ENCODE measurements at places on chromosomes 11 and 22. TPM values are rescaled to one million over a fixed set of nuclear protein-coding genes. Genes with fewer than 3 reads are reported as not detected.

- DNase-seq: no peak
Observed at GRCh38 chr11:27524155-27524554, 17.6 kb upstream of the LIN7C start.

DNA sequence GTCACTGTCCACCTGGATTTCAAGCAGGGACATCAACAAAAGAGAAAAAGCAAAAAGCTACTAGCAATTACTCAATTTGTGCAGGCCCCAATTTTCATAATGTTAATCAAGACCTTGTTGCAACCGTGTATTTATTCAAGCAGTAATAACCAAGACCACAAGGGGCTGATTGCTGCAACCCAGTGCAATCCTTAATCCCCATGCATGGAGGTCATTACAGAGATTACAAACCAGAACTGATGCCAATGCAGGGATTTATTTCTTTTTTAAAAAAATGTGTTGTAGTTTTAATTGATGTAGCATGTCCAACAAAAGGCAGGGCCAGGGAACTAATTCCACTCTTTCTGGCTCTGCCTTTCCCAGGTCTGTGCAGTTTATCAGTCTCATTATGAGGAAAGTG lies 18.4 kb downstream of the TECTA start:
- DNase-seq: no peak

GRCh38 chr22:35140879-35141745 lies 75.2 kb downstream of the ISX start:
- DNase-seq: no peak

GRCh38 chr11:102615077-102615893 lies 9.8 kb downstream of the MMP20 start:
- no peak for DNase-seq

DNA sequence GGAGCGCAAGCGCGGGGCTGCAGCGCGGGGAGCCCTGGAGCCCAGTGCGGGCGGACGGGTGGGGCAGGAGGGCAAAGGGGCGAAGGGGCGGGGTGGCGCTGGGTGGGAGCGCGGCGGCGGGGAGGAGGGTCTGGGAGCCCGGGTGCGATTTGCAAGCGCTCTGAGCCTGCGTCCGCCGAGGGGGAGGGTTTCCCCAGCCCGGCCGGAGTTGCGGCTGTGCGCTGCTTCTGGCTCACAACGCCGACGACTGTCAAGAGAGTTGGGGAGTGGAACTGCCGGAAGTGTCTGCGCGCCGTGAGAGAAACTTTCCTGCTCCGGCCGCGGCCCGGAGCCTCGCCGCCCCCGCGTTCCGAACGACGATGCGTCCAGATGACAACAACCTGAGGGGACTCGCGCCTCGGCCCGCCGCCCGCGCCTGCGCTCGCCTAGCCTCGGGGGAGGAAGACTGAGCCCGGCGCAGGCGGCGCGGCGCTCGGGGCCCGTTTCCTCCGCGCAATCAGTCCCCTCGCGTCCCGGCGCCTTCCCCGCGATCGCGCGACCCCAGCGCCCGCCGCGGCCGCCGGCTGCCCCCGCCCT lies at the start of gene ARHGAP42:
ARHGAP42 (plus strand) TSS at position 235 of the 576 bp plus-strand sequence. CDS start 391 bp downstream, outside the sequence.
- DNase-seq: peak; percentile 86

GRCh38 chr22:22408731-22409696 lies 99.5 kb downstream of the ZNF280B start:
- DNase-seq: no peak

DNA sequence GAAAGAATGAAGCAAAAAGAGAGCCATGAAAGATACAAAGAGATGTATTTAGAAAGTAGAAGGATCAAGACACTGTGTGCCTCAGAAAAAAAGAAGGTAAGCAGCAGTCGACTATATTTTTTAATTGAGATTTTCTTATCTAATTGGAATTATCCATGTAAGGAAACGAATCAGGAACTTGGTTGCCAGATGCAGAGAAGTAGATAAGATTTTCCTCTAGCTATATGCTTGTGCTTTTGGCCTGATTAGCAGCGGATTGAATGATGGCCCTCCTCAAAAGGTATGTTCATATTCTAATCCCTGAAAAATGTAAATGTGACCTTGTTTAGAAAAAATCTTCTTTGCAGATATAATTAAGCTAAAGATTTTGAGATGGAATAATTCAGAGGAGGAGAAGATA lies 43.9 kb upstream of the CARD18 start:
- DNase-seq: no peak

GRCh38 chr11:104380358-104380757 lies 216.4 kb upstream of the PDGFD start:
- no peak for DNase-seq

DNA sequence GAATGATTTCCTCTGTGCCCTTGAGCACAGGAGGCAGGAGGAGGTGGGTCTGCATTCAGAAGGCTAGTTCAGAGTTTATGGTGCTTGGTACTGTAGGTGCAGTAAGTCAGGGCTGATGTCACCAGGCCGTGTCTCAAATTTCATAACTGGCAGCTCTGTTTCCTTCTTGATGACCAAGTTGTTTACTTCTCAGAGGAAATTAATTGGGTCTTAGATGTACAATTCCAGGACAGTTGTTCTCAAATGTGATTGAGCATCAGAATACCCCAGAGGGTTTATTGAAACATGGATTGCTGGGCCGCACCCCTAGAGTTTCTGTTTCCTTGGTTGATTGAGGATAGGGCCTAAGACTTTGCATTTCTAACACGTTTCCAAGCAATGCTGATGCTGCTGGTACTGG lies 6.2 kb downstream of the AMOTL1 start:
- DNase-seq: no peak

DNA sequence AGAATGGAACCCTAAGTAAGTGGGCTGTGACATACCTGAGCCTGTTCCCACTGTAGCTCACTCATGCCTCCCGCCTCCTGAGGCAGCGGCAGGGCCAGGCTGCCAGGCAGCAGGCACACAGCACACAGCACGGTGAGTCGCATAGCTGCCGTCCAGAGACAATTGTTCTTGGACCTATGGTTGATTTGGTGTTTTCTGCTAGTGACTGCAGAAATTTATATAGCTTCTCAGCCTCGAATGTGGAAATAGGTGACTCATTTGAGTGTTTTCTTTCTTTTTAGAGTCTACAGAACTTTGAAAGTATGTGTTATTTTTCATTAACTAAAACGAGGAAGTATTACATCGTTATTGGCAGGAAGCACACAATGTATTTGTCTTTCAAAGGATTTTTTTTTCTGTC lies at the start of gene MMP7:
MMP7 (minus strand) TSS at position 190 of the 400 bp plus-strand sequence; CDS start at position 143, 47 bp downstream.
- no peak for DNase-seq

- DNase-seq: no peak
Observed at GRCh38 chr11:2591805-2592204, 108.0 kb downstream of the KCNQ1OT1 start.

DNA sequence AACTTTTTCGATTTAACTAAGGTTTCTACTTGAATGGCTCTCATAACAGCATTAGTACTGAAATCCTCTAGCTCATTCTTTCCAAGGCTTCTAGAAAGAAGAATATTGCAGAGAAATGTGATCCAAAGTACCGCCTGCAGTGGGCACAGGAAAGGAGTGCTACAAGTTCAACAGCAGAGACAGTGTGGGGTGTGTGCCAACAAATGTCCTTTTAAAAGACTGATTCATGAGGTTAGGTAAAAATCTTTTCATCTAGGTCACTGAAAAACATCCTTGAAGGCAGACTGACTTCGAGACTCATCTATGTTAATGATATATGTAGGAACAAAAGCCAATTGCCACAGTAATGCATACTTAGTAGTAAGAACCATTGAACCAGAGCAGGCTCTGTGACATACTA lies 349.1 kb upstream of the PITPNB start:
- no peak for DNase-seq

GRCh38 chr11:78630561-78631303 lies 56.1 kb upstream of the NARS2 start:
- no peak for DNase-seq

DNA sequence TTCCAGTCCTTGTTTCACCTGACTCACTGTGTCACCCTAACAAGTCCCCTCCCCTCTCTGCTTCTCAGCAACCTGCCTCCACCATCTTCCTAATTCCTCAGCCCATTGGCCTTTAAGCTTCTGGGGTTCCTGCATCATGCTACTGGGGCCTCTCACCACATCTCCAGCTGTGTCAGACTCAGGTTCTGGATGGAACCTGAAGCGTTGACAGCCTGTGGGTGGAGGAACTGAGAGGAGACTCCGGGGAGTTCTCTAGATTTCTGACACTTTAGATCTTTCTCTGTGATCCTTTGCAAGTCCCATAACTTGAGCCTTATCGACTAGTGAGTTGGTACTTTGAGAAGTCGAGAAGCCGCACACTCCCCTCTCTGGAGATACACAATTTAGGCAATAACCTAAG lies 11.6 kb upstream of the SLC5A1 start:
- DNase-seq: no peak

DNA sequence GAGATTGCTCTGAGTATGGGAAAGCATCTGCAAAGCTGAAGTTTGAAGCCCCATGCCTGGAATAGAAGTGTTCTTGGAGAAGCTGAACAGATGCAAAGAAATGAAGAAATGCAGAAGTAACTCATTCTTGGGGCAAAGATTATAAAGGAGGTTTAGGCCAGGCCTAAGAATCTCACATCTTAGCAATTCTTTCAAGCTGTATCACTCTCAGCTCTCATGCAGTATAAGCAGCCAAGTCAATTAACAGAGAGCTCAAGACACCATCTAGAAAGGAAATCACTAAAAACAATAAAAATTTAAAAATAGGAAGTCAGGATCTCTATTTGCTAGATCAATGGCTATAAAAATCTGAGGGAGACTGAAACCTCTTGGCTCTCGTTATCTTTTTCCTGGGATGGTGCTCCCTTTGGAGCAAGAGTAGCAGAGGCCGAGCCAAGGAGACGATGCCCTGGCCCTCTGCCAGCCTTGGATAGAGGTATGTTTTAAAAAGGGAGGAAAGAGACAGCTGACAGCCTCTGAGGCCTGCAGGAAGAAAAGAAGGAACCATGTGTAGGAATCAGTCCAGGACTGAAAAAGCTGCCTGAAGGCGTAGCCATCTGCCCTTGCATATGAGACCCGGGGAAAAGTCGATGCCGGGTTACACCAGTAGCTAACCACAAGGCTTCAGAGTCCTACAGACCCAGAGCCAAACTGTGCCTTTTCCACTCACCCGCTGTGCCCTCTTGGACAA lies 229.8 kb downstream of the BLID start:
- DNase-seq: no peak

GRCh38 chr11:5923427-5923776 lies 18.6 kb upstream of the OR56A3 start:
- DNase-seq: no peak

DNA sequence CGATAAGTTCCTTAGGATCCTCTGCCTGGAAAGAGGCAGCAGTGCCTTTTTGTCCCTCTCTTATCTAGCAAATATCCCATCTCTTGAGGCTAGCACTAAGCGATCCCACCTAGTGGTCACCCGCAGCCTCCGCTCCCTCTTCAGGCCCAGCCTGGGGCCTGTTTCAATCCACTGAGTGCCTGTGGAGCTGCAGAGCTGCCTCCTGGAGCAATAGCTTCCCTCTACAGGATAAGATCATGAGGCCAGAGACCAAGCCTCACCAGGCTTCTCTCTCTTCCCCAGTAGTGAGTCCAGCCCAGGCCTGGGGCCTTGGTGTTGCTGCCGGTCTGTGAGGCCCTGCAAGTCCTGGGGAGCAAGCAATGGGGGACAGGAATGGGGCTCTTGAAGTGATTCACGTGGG lies 65.8 kb downstream of the SLC22A12 start:
- no peak for DNase-seq

DNA sequence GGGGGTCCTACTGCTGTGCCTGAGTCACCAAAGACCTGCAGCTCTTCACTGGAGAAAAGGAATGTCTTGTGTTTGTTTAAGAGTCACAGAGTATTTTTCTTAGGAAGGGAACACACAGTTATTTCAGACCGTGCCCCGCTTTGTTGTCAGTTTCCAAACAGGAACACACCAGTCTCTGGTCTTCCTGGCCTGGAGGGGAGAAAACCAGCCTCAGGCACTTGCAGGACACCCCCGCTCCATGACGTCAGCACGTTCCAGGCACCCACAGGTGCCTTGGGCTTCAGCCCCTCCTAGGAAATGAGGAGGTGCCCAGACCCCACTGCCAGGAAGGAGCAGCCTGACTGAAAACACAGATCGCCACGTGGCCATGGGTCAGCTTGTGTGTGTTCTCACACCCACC lies 5.4 kb downstream of the DEAF1 start:
- DNase-seq: no peak

GRCh38 chr11:121439337-121439736 lies 12.8 kb upstream of the SORL1 start:
- DNase-seq: no peak

GRCh38 chr11:131612533-131612932 lies 242.1 kb downstream of the NTM start:
- DNase-seq: no peak

DNA sequence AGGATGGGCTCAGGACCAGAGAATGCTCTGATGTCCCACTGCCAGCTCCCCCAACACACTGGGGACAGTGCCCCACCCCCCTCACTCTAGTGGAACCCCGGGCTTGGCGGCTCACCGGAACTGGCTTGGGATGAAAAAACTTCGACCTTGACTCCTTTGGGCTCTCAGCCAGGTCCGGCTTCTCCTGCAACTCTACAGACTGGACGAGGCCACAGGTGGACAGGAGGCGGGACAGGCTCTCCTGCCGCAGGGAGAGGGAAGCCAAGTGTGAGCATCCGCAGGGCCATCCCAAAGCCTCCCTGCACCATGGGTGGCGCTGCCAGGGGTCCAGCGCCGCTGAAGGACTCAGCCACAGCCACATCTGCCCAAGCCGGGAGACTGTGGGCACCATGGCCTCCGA lies 3.7 kb downstream of the RRP7A start:
- DNase-seq: no peak

GRCh38 chr11:113618360-113618759 lies 87.7 kb downstream of the TMPRSS5 start:
- DNase-seq: no peak

DNA sequence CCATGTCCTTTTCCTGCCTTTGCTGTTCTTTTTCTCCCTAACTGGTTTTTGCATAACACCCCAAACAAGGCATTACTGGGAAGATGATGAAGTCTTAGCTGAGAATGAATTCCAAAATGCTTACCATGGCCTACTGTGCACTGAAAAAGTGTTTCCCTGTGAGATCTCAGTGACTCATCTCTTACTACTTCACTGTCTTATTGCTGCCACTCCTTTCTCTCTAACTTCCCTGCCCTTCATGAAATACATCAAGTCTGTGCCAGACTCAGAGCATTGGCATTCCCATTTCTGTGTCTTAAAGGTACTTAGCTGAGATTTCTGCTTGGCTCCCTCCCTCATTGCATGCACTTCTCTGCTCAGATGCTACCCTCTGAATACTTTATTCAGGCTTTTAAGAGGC lies 49.1 kb upstream of the MUC15 start:
- no peak for DNase-seq

- no peak for DNase-seq
Observed at GRCh38 chr22:20155330-20156041, 4.6 kb upstream of the CCDC188 start.

The DRD2 gene
- 0.20 TPM for polyA plus RNA-seq

The OR5B2 gene
- not detected for polyA plus RNA-seq

The TSGA10IP gene
- polyA plus RNA-seq: not detected

The OR5B21 gene
- not detected for polyA plus RNA-seq

The IGF2 gene
- 102 TPM for polyA plus RNA-seq

The MS4A4A gene
- 11.9 TPM for polyA plus RNA-seq

The ATXN10 gene
- 234 TPM for polyA plus RNA-seq

The GPHA2 gene
- polyA plus RNA-seq: 0.49 TPM

The NOX4 gene
- 4.7 TPM for polyA plus RNA-seq

The TYR gene
- not detected for polyA plus RNA-seq

The SUSD2 gene
- polyA plus RNA-seq: 8.2 TPM

The KRTAP5-9 gene
- polyA plus RNA-seq: 0.52 TPM

The MMP11 gene
- polyA plus RNA-seq: 8.1 TPM

The SMTNL1 gene
- polyA plus RNA-seq: 0.22 TPM

The NLRP14 gene
- polyA plus RNA-seq: 0.14 TPM

The FADS2 gene
- 45.4 TPM for polyA plus RNA-seq

The RAG2 gene
- 0.15 TPM for polyA plus RNA-seq

The C11orf87 gene
- polyA plus RNA-seq: 0.04 TPM

Data from left lung (tissue), 14 donors.